ENCODE measurements at places on chromosomes 7 and 10. TPM values are rescaled to one million over a fixed set of nuclear protein-coding genes. Genes with fewer than 3 reads are reported as not detected.

BLNK gene
- not detected for total RNA-seq

GRCh38 chr7:78601728-78602127 is 803.2 kb downstream of the PHTF2 start:
- no peak for DNase-seq
- no peak overlapping the region for H3K27ac ChIP-seq
- no peaks in the 10 kb centered on the region for H3K27me3 ChIP-seq
- H3K4me3 ChIP-seq = no peak overlapping the region
- no peaks in the 10 kb centered on the region for H3K4me1 ChIP-seq
- H3K36me3 ChIP-seq = no peaks in the 10 kb centered on the region

DNA sequence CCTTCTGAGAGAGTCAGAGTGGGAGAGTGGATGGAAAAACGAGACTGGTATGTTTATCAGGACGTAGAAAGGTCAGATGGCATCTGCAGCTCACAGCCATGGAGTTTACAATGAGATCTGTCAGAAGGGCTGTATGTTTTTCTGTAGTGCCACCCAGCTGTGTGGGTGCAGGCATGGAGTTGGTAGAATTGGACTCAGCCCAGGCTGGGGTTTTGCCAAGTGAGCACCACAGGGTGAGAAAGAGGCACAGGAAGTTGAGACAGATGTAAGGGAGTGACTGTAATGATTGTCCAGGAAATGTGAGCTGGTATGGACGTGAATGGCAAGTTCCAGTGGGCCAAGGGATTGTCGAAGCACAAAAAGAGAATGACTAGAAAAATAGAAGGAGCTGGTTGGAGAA is 9.1 kb upstream of the ZYX start:
- no peak overlapping the region for H3K4me3 ChIP-seq
- peaks cover 39% of the 10 kb centered on the region for H3K4me1 ChIP-seq
- DNase-seq = peak; percentile 19
- H3K36me3 ChIP-seq = no peaks in the 10 kb centered on the region

DNA sequence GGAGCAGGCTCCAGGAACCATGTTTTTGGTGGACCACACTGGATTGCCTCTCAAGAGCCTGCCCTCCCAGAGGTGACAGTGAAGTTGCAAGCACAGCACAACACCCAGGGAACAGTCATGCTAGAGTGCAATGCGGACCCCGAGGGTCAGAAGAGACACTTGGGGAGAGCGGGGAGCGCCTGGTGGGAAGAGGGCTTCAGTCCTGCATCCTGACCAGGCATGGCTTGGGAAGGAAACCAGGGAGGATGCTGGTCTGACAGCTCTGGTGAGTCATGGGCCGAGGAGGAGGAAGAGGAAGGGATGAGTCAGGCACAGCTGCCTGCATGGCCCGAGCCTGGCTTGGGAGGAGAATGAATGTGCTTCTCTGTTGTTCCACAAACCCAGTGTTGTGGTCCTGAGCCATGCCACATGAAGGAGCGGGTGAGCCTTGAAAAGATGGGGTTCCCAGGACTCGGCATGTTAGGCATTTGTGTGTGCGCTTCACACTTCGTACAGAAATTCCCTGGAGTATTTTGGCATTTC is 29.5 kb upstream of the ANKRD2 start:
- H3K27me3 ChIP-seq = no peaks in the 10 kb centered on the region
- no peaks in the 10 kb centered on the region for H3K36me3 ChIP-seq
- no peak overlapping the region for H3K27ac ChIP-seq
- H3K4me1 ChIP-seq = no peaks in the 10 kb centered on the region

OGDHL gene
- total RNA-seq = 0.70 TPM

GRCh38 chr7:94392393-94392786 is 2.3 kb upstream of the COL1A2 start:
- H3K27me3 ChIP-seq = peaks cover 5% of the 10 kb centered on the region
- no peak overlapping the region for H3K4me3 ChIP-seq
- H3K27ac ChIP-seq = no peak overlapping the region
- no peaks in the 10 kb centered on the region for H3K36me3 ChIP-seq
- no peak for DNase-seq
- peaks cover 4% of the 10 kb centered on the region for H3K4me1 ChIP-seq

GRCh38 chr10:29588629-29589421 is 45.9 kb downstream of the SVIL start:
- H3K4me1 ChIP-seq = peaks cover 5% of the 10 kb centered on the region
- no peaks in the 10 kb centered on the region for H3K27me3 ChIP-seq
- no peak for DNase-seq
- H3K36me3 ChIP-seq = no peaks in the 10 kb centered on the region
- H3K27ac ChIP-seq = no peak overlapping the region
- no peak overlapping the region for H3K4me3 ChIP-seq

GRCh38 chr10:8331387-8331786 is 276.9 kb downstream of the GATA3 start:
- peak overlapping the region; percentile 94 for H3K27ac ChIP-seq
- H3K4me1 ChIP-seq = peaks cover 18% of the 10 kb centered on the region
- H3K4me3 ChIP-seq = peak overlapping the region; percentile 83
- H3K36me3 ChIP-seq = no peaks in the 10 kb centered on the region

- no peak for DNase-seq
- no peak overlapping the region for H3K27ac ChIP-seq
- no peaks in the 10 kb centered on the region for H3K4me1 ChIP-seq
- no peaks in the 10 kb centered on the region for H3K27me3 ChIP-seq
- no peaks in the 10 kb centered on the region for H3K36me3 ChIP-seq
Measured at GRCh38 chr10:4718544-4718943, 107.5 kb upstream of the AKR1E2 start.

DNA sequence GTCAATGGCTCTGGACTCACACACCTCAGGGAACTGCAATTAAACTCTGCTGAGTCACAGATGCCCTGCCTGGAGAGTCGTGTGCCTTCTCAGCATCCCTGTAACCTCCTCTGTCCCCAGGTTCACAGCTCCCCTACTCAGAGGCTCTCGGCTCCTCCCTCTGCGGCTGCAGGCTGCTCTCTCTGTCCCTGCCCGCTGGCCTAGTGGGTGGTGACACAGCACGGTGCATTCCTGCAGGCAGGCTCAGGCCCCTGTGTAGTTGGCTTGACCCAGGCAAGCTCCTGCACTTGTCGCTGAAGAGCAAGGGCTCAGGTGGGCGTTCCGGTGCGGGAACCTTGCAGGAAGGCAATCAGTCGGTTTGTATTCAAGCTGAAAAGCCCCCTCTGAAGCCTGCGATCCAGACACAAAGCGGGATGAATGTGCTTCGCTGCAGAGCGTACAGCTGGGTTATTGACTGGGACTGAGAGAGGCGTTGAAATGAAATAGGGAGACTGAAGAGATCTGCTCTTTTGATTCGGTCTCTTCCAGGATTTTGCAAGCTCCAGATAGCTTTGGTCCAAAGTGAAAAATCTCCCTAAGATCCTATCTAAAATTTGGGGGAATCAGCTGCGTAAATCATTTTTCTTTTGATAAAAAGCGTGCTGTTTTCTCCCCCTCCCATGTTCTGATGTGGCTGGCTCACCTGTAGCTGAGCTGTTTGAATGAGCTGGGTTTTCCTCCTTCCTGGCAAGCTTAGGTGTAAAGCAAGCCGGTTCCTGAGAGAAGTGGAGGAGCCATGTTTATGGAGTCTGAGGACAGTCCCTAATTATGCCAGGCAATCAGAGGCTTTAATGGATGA is 208.7 kb upstream of the PHYHIPL start:
- H3K4me3 ChIP-seq = no peak overlapping the region
- H3K27ac ChIP-seq = no peak overlapping the region
- H3K27me3 ChIP-seq = no peaks in the 10 kb centered on the region
- no peaks in the 10 kb centered on the region for H3K36me3 ChIP-seq
- no peak for DNase-seq

GRCh38 chr10:121237718-121238117 is 360.5 kb downstream of the FGFR2 start:
- no peaks in the 10 kb centered on the region for H3K4me1 ChIP-seq
- no peak overlapping the region for H3K27ac ChIP-seq
- no peaks in the 10 kb centered on the region for H3K36me3 ChIP-seq
- no peak for DNase-seq

- H3K36me3 ChIP-seq = no peaks in the 10 kb centered on the region
- no peak for DNase-seq
- H3K27me3 ChIP-seq = no peaks in the 10 kb centered on the region
- H3K4me1 ChIP-seq = no peaks in the 10 kb centered on the region
Measured at GRCh38 chr10:87038286-87038717, 18.2 kb downstream of the FAM25A start.

DNA sequence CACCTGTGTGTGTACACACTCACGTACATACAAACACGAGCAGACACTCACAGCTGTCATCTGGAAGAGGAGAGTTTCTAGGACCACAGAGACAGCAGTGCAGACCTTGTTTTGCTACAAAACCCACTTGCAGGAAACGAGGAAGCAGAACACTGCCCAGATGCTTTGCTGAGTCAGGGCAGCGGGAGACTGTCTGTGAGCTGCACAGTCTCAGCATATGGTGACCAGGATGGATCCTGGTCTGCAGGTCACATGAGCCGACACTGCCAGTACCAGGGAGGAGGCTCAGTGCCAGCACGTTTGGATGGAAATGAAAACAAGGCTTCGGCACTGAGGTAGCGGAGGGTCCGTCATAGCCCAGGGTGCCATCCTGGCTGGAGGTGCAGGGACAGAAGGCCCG is 117.6 kb upstream of the DPP6 start:
- no peak overlapping the region for H3K4me3 ChIP-seq
- no peaks in the 10 kb centered on the region for H3K36me3 ChIP-seq
- no peaks in the 10 kb centered on the region for H3K4me1 ChIP-seq
- H3K27ac ChIP-seq = no peak overlapping the region

GRCh38 chr10:132847856-132848255 is 61.9 kb upstream of the NKX6-2 start:
- no peak for DNase-seq
- H3K4me1 ChIP-seq = peaks cover 5% of the 10 kb centered on the region
- no peak overlapping the region for H3K27ac ChIP-seq
- no peaks in the 10 kb centered on the region for H3K27me3 ChIP-seq
- H3K4me3 ChIP-seq = peak overlapping the region; percentile 39
- H3K36me3 ChIP-seq = no peaks in the 10 kb centered on the region

GRCh38 chr7:55642266-55642665 is 70.0 kb upstream of the VOPP1 start:
- no peak overlapping the region for H3K27ac ChIP-seq
- no peak for DNase-seq
- no peaks in the 10 kb centered on the region for H3K36me3 ChIP-seq
- H3K27me3 ChIP-seq = no peaks in the 10 kb centered on the region

- H3K27me3 ChIP-seq = no peaks in the 10 kb centered on the region
- H3K4me3 ChIP-seq = no peak overlapping the region
- peaks cover 8% of the 10 kb centered on the region for H3K36me3 ChIP-seq
Measured at GRCh38 chr7:107597953-107598352, 17.9 kb downstream of the BCAP29 start.

- H3K36me3 ChIP-seq = no peaks in the 10 kb centered on the region
- no peaks in the 10 kb centered on the region for H3K4me1 ChIP-seq
- no peaks in the 10 kb centered on the region for H3K27me3 ChIP-seq
- H3K4me3 ChIP-seq = no peak overlapping the region
Measured at GRCh38 chr10:96596422-96597407, 9.9 kb upstream of the TM9SF3 start.

DNA sequence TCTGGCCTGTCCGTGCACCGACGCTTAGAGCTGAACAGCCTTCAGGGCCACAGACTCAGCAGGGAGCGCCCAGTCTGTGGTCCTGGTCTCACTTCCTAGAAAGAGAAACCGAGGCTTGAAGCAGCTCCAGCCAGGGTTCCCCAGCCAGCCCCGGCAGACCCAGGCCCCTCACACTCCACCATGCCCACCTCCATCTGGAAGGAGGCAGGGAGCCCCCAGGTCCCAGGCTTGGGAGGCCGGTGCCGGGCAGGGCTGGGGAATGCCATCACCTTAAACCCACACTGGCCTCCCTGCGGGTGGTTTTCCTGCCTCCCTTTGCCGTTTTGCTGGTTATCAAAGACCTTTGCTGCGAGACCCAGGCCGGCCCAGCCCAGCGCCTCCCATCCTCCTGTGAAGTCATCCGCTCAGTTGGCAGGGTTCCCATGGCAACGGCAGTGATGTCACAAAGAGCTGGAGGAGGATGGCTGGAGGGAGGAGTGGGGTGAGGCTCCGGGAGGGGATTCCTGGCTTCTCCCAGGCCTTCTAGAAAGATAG is 24.0 kb downstream of the ELFN1 start:
- H3K27ac ChIP-seq = no peak overlapping the region

DNA sequence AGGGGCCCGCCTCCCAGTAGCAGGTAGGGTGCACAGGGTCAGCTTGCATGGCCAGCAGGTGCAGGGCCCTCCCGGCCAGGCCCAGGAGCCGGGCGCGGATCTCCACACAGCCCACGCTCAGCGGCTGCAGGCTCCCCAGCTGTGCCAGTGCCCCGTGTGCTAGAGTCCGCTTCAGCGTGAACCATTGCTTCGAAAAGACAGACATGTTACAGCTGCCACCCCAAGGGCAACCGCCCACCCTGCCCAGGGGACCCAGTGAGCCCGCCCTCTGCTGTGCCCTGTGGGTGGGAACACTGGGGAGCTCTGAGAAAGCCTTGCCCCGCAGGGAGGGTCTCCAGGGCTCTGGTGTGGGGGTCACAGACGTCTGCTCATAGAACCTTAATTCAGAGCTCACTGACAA is 64.3 kb upstream of the NKX6-2 start:
- no peak overlapping the region for H3K27ac ChIP-seq
- H3K36me3 ChIP-seq = no peaks in the 10 kb centered on the region
- H3K4me1 ChIP-seq = peaks cover 5% of the 10 kb centered on the region
- H3K27me3 ChIP-seq = no peaks in the 10 kb centered on the region
- H3K4me3 ChIP-seq = no peak overlapping the region
- no peak for DNase-seq

- peaks cover 19% of the 10 kb centered on the region for H3K27me3 ChIP-seq
- no peak within 1 kb of the TSS for H3K4me3 ChIP-seq
- H3K36me3 ChIP-seq = no peaks in the 10 kb centered on the region
- H3K4me1 ChIP-seq = no peaks in the 10 kb centered on the region
Measured at GRCh38 chr10:103276896-103277712, at the start of gene INA. TSS of gene INA (plus strand) at chr10:103277138. CDS start at chr10:103277212, 74 bp downstream.

Data from CD8-positive, alpha-beta memory T cell (primary cell).